HuH-7.5 (cell line): ENCODE measurements at places on chromosomes 2 and 18.

- DNase-seq, result no peak
Observed at GRCh38 chr18:61582202-61582710, 249.0 kb downstream of the CDH20 start.

DNA sequence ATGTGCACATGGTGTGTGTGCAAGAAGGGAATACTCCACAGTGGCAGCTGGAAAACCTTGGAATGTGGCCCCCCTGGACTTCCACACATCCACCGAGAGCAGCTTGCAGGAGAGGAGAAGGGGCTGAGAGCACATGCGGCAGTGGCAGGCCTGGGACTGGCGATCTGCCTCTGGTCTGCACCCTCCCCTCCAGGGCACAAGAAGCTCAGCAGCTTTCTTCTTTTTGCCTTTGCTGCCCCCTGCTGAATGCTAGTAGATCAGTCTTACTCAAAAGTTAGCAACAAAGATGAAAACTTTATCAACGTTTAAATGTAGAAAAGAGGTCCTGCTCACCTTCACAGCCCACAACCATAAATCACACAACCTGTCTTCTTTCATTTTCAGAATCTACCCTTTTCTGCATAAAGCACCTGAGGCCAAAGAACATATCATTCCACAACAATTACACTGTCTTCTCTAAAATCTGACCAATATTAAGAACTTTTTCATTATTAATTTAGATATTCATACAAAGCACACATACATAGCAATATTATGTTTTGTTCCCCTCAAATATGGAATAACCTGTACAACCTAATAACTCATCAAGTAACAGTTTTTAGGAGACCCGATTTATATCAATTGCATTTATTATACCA, 34.6 kb downstream of the TGFBRAP1 start:
- peak; percentile 63 for DNase-seq

DNA sequence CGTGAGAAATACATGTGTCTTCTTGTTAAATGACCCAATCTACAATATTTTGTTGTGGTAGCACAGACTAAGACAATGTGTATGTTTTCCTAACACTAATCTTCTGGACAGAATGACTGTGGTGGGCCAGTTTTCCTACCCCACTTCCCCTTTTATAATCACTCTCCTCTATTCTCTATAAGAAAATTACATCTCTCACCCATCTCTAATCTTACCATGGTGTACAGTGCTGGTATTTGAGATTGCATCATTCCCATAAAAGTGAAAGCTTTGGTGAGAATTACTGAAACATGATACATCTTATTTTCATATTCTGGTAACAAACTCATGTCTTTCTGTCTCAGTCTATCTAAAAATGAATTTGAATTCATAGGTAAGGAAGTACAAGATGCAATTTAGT, 40.5 kb downstream of the CAVIN2 start:
- DNase-seq, result no peak

DNA sequence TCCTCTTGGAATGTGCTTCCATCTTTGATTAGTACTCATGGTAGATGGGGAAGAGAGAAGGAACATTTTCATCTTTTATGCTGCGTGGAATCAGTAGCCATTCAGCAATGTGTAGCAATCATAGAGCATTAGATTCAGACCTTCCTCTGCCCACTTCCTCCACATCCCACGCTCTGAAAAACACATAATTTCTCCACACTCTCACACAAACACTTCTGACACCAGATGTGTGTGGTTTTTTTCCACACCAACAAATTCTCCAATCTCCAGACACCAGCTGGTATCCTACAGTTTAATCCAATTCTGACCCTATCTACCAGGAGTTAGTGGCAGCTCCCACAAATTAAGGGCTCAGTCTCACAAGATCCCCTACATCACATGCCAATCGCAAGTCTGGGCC, 103.3 kb downstream of the AOX1 start:
- no peak for DNase-seq

DNA sequence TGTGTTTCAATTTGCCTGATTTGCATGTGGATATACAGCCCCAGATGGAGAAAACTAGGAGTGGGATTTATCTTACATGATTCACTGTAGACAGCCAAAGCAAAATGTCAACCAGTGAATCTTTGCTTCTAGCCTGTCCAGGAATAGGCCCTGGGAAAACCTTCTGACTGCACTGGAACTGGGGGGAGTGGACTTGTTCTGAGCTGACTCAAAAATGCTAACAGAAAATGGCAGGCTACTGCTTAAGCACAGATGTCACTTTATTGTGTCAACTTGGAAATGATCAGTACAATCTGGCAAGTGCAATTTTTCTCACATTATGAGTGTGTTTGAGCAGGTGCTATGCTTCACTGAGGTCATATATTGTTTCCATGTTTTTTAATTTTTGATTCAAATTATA, 593.7 kb downstream of the NRXN1 start:
- DNase-seq, result no peak

DNA sequence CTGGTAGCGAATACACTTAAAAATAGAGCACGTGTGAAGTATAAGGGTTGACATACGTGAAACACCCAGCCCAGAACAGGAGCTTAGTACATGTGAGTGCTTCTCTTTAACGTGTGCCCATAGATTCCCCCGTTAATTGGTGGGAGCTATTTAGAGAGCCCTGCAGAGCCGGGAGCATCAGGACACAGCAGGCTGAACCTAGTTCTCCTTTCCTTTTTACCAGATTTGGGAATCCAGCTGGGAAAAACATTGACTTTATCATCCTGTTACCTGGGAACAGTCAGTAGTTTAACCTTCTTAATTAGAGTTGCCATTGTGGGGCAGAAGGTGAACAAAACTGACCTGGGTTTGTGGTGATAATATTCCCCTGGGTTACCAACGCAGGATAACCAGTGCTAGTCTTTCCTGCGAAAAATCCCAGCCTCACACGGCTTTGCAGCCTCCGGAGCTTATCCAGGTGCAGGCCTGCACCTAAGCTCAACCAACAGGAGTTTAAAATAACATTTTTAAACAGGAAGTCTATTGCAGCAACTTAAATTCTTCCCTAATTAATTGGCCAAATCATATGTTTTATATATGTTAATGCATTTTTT, 78.1 kb upstream of the SPTBN1 start:
- DNase-seq, result no peak

- DNase-seq, result no peak
Observed at GRCh38 chr18:7950380-7951136, 383.4 kb downstream of the PTPRM start.

DNA sequence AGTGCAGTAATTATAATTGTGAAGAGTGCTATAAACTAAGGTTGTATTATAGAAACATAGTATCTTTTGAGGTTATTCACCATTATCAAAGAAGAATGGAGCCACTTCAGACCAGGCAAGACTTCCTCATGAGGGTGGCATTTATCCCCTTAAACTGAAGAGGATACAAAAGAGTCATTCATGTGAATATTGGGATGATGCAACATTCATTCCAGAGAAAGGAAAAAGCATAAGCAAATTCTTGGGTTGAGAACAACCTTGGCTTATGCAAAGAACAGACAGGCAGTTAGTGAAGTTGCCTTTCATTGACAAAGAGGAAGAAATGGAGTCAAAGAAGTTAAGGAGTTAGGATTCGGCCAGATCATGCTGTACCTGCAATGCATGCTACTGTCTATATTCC, 682.5 kb downstream of the MBD2 start:
- DNase-seq, result no peak

DNA sequence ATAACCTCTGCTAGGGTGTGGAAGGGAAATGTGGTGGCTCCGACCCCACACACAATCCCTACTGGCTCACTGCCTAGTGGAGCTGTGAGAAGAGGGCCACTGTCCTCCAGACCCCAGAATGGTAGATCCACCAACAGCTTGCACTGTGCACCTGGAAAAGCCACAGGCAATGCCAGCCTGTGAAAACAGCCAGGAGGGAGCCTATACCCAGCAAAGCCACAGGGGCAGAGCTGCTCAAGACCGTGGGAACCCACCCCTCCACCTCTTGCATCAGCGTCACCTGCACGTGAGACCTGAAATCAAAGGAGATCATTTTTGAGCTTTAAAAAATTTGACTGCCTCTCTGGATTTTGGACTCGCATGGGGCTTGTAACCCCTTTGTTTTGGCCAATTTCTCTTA, 249.0 kb upstream of the CDH2 start:
- no peak for DNase-seq

DNA sequence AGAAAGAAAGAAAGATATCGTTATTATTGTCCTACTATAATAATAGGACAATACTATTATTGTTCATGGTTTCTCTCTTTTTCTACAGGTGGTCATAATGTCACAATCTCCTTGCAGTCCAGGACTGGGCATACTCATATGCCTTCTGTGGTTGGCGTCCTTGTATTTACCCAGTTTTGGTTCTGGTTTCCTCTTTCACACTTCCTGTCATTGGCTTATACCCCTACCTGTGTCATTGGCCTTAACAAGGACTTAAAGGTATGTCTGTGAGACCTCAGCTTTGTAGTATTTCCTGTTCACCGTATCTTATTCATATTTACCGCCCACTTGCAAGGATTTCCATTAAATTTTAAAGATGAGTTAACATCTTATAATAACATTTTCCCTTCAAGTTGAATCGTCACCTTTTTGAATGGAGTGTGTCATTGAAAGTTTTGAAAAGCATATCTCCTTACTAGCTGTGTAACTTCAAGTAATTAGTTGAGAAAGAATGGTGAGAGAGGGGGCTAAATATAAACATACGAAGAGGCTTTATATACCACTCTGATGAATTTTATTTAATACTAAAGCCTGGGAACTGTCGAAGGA, 36.5 kb upstream of the HTR2B start:
- DNase-seq, result no peak

- no peak for DNase-seq
Observed at GRCh38 chr2:172928756-172929155, 146.9 kb upstream of the MAP3K20 start.

- DNase-seq, result no peak
Observed at GRCh38 chr2:234278556-234279255, 218.2 kb downstream of the ARL4C start.

DNA sequence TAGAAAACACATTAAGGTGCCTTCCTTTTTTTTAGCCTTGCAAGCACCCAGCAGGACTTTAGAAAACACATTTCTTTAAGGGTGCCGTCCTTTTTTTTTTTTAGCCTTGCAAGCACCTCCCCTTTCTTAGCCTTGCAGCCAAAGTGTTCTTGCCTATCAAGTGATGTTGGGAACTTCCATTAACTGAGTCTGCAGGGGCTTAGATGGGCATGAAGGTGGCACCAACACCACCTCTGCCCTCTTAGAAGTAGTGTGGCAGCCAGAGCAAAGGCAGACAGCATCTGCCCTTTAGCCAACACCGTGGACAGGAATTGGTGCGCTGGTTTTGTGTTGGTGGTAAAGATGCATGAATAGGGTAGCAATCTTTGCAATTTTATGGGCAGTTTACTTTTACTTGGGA, 211.6 kb upstream of the SP5 start:
- no peak for DNase-seq

DNA sequence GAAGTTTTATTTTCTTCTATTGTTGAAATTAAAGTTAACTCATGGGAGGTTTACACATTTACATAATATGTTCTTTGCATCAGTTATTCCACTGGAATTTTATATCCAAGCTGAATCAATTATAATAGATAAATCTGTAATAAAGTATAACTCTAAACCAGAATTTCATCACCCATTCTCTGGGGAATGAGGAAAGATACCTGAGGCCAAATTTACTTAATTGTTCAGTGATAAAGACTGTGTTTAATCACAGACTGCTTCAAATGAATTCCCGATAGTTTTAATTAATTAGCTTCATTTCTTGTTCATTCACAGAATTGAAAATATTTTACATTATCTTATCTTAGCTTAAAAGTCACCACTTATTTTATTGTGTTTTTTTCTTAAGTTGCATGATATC, 562.5 kb downstream of the ERBB4 start:
- no peak for DNase-seq

- no peak for DNase-seq
Observed at GRCh38 chr2:152594022-152594766, 123.1 kb downstream of the PRPF40A start.

GRCh38 chr2:138078153-138078552, 113.9 kb downstream of the HNMT start:
- DNase-seq, result no peak

DNA sequence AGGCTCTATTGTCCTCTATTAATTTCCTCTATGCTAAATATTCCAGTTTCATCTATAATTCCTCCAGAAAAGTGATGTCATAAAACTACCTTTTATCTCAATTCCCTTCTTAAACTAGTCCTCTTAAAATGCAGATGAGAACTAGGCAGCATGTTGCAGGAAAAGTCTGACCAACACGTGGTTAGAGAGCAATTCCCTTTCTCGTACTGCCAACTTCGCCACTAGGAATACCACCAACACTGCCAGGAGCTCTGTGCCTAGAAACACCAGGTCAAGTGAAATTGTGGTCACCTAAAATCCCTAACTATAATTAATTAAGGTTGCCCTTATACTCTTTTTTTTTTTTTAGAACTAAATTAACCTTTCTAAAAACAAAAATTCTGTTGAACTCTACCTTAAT, 127.7 kb downstream of the PPP1R1C start:
- DNase-seq, result no peak

DNA sequence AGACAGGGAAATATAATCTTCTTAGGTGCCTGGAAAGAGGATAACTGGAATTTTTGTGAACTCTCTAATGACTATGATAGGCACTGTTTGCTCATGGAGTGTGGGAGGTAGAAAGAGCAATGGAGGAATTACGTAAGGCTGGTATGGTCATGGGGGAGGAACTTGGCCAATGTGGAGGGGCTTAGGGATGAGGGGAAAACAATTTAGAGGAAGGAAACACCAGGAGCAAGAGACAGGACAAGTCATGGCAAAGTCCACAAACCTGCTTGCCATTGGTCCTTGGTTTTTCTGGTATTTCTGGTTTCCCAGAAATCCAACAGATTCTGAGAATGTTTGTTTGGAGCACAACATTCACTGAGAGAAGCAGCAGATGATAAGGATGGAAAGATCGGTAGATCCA, 274.2 kb downstream of the DYSF start:
- no peak for DNase-seq

DNA sequence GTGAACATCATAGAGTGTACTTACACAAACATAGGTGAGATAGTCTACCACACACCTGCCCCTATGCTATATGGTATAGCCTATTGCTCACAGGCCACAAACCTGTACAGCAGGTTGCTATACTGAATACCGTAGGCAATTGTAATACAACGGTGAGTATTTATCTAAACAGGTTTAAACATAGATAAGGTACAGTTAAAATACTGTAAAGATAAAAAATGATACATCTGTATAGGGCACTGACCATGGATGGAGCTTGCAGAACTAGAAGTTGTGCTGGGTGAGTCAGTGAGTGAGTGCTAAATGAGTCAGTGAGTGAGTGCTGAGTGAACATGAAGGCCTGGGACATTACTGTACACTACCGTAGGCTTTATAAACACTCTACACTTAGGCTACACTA, 267.0 kb upstream of the HS6ST1 start:
- no peak for DNase-seq

DNA sequence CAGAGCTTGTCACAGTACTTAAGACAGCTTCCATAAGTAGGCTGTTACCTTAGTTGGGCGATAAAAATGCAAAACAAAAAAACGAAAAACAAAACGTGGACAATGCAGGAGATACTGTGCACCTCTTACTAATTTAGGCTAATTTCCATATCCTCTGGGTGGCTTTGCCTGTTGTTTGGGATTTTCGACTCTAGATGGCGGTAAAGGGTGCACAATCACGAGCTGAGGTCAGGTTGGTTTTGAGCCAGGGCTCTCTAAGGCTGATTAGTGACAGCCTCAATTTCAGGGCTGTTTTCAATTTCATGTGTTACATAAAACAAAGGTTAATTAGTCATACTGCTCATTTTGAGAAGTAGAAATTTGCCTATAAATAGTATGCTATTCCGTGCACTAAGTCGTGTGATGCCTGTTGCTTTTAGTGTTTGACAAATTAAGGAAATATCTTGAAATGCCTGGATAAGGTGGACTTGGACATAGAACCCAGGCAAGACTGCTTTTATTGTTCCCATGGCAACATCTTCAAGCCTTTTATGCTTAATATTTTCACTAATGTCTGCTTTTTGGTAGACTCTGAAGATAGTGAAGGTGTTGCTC, 493.1 kb downstream of the SOCS6 start:
- DNase-seq, result peak; percentile 5
